RWPE1 (cell line): ENCODE measurements at places on chromosomes 4 and X.
A peak's percentile ranks its signal among the peaks of the same experiment; 100 is the strongest.

- no peak for DNase-seq
These were observed 11.7 kb upstream of the HTRA3 start for GRCh38 chr4:8257854-8258253.

- no peak for DNase-seq
These were observed 87.7 kb downstream of the SHROOM2 start for GRCh38 chrX:9873952-9874351.

DNA sequence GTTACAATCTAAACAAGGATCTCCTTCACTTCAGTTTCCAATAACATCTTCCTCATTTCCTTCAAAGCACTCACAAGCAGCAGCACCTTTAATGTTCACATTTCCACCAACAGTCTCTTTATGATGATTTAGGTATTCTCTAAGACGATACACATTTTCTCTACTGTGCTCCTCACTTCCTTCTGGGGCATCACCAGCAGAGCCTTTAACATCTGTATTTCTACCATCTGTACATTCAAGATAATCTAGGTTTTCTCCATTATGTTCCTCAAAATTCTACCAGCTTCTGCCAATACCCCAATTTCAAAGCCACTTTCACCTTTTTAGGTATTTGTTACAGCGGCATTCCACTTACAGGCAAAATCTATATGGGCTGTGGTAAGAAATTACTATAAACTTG, 80.6 kb downstream of the FBXW7 start:
- no peak for DNase-seq

DNA sequence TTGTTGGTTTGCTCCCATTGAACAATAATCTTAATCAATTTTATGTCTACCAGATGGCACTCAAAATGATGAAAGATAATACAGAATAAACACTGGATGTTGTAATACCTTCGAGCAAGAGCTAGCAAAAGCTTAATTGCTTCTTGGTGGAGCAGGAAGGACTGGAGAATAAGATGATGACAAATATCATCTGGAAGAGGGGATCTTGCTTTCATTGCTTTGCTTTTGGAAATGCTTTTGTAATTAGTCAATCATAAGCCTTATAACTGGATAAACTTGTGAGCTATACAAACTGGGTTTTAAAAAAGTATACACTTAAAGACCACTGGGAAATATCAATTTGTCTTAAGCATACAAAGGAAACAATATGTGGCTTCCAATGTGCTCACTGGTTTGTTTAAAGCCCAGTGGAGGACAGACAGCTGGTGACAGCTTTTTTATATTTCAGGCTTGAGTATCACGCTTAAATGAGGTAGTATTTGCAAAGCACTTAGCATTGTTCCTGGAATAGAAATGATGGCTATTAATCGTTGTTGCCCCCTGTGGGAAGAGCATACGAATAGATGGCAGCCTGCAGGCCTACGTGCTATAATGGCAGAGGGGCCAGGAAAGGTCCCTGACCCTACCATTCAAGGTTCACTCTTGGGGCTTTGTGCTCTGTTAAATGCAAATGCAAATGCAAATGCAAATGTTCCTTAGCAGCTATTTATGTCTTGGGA, 61.2 kb downstream of the TMEM150C start:
- DNase-seq = no peak

DNA sequence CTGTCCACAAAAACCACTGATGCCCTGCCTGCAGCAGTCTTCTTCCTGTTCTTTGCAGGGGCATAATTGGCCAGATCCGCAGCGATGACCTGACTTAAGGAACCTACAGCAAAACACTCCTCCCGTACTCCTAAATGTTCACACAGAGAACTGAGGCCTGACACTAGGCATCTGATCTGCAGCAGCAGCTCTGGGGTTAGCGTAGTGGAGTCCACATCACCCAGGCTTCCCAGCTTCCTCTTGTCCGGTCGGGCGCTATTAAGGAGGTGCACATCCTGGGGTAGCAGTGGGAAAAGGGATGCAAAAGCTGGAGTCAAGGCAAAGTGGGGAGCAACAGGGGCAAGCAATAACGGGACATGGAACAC, 758 bp downstream of the SCFD2 start:
- peak; percentile 37 for DNase-seq

DNA sequence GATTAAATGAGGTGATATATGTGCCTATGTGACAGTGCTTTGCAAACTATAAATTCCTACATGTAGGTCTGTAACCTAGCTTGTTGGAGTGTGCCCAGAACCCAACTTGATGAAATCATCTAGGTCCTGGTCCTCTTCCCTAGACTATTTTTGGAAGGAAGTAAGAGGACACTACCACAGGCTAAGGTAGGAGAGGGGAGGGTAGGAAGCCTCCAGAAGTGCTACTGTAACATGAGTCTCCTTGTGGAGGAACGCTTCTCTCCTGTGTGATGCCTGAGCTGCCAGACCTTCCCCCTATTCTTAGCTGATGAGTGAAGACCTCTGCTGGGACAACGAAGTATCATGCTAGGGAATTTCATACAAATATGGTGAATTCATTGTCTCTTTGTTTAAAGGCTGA, 41.8 kb upstream of the IL21 start:
- no peak for DNase-seq

- no peak for DNase-seq
These were observed 12.5 kb upstream of the OSTC start for GRCh38 chr4:108637856-108638255.

DNA sequence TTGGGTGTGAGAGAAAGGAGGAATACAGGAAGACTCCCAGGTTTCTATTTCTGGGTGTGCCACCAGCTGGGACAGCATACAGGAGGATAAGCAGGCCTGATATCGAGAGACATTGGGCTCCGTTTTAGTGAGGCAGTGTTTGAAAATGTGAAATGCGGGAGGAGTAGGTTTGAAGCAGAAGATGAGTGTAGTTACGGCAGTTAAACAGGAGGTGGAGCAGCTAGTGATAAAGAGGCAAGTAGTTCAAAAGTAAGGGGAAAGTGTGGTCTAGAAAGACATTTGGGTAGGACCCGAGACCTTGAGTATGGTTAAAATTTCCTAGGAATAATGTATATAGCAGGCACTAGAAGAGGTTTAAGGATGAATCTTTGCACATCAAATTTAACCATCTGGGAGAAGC, 42.4 kb downstream of the DCUN1D4 start:
- DNase-seq = peak; percentile 23

GRCh38 chr4:16916031-16916430, 17.6 kb upstream of the LDB2 start:
- no peak for DNase-seq

GRCh38 chrX:53594354-53594753, 92.2 kb downstream of the HUWE1 start:
- DNase-seq = no peak

- DNase-seq = no peak
These were observed 214.0 kb upstream of the LNX1 start for GRCh38 chr4:53805291-53805690.

- no peak for DNase-seq
These were observed 127.3 kb upstream of the CPEB2 start for GRCh38 chr4:14874990-14875389.

- peak; percentile 25 for DNase-seq
These were observed at the start of gene SORBS2 for GRCh38 chr4:185811509-185812364. Gene SORBS2 (minus strand): TSS chr4:185812194. CDS start chr4:185690571, 121,623 bp downstream.

DNA sequence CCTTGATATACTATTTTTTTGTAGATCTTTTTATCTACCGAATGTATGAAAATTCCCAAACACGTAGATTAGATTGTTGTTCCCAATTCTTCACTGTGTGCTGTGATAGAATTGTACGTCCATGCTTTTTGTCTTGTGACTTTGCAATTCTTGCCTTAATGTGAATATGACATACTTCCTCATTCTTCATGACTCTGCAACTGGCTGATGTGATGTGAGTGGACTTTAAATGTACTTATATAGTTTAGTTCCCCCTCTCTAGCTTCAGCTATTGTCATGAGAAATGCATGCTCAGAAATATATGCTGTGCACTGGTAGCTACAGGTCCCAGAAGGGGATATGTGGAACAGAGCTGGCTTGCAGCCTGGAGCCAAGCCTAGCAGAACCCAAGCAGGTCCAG, 89.4 kb downstream of the FTHL17 start:
- no peak for DNase-seq

DNA sequence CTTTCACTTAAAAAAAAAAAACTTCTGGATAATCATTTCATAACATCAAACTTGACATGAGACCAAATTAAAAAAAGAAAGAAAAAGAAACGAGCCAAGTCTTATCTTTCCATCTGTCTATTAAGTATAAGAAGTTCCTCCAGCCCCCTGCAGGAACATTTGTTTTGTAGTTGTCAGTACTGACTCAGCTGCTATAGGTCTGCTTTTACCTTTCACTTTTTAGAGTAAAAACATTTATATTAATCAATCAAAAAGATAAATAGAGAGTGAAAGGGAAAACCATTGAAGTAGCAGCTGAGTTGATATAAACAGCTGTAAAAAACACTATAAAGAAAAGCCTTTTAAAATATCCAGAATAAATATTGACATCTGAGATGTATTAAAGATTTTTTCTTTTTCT, 46.1 kb downstream of the CCDC158 start:
- no peak for DNase-seq

- peak; percentile 65 for DNase-seq
These were observed 1.4 kb downstream of the SPATA4 start for GRCh38 chr4:176193938-176194337.

DNA sequence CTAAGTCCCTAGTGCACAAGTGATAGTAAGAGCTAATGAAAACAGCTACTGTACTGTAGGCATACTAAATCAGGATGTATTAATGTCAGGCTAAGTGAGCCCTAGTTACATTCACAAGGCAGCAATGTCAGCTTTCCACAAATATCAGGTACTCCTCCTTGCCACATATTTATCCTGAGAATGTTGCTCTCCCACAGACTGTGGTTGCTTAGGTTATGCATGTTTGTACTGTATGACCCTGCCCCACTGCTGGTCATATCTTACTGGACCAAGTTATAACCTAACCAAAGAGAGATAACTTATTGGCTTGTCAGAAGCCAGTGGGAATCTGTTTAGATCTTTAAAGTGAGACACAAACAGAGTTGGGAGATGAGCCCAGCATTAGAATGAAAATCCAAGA, 241.0 kb downstream of the SLC39A8 start:
- no peak for DNase-seq

DNA sequence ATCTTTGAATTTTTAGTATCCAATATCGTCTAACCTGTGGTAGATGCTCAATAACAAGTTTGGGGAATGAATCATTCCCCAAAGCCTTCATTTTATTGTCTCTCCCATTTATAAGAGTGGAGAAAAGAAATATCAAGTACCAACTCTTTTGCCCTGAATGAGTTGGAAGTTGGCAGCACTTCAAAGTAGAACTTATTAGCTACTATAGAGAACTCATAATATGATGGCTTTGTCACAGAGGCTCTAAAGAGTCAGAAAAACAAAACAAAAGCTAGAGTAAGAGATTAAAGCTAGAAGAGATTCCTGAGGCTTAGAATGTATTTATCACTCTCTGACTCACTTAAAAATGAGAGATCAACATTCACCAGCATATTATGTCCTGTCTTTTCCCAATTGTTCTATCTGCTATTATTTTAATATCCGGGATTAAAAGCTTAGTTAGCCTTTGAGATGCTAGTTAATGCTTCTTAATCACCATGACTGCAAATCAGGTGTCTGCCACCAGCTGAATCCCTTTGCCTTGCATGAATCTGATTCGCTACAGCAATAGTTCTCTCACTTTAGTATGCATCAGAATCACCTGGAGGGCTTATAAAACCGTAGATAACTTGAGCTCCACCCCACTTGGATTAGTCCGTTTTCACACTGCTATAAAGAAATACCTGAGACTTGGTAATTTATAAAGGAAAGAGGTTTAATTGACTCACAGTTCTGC, 77.9 kb downstream of the PALLD start:
- DNase-seq = no peak

DNA sequence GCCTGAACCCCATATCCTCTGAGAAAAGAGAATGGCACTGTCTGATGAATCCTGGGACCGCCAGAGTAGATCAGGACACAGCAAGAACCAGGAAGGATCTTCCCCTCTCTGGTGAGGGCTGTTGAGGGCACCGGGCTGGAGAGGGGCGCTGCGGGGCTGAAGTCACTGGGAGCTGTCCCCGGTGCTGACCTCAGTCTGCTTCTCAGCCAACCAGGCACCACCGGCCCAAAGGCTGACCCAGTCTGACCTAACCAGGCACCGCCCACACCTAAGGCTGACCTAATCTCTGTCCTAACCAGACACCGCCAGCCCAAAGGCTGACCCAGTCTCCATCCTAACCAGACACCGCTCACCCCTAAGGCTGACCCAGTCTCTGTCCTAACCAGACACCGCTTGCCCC, 82.8 kb downstream of the CPZ start:
- DNase-seq = peak; percentile 17

DNA sequence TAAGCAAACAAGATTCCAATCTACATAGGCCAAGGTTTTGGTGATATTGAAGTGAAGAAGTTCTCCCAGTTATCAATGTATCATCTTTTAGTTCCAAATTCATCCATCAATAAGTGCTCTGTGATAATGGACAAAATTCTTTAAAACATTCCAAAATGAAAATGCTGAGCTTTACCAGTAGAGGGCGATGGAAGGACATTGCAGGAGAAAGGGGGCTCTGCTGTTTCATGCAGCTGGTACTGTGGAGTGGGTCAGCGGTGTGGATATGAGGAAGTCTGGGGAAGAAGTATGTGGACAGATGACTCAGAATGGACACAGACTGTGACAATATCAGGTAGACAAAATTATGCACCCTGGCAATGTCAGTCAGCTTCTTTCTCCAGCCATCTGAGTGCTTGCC, 46.6 kb upstream of the HS6ST2 start:
- peak; percentile 0 for DNase-seq

DNA sequence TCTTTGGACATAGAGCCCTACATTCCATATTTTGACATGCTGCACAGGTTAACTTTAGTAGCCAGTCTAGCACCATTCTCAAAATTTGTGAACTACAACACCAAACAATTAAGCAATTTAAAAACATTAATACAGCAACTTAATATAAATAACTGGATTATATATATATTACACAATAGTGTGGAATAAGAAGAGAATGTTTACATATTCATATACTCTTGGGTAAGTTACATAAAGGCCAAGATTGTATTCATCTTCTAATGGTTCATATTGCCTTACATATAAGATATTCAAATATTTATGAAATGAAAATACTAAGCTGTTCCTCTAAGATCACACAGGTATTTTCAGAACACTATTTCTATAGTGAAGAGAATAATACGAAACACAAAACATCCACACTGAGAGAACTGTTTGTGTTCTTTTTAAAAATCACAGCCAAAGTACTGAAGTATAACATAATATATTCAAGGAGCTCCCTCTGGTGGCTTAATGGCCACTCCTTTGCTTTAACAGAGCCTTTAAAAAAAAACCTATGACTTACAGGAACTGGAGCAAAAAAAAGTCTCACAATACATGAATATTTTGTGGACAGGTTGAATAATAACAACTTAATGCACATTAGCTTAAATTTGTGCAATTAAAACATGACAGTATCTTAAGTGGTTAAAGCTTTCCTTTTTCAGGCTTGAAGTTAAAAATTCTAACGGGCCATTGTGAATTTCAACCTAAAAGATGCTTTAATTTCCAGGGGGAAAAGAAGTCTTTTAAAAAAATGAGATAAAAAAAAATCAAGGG, 46.2 kb downstream of the NEK1 start:
- peak; percentile 38 for DNase-seq
